ENCODE measurements at places on chromosomes 11 and 22.

GRCh38 chr11:116611998-116612620 lies 160.7 kb downstream of the BUD13 start:
- no peak for DNase-seq

DNA sequence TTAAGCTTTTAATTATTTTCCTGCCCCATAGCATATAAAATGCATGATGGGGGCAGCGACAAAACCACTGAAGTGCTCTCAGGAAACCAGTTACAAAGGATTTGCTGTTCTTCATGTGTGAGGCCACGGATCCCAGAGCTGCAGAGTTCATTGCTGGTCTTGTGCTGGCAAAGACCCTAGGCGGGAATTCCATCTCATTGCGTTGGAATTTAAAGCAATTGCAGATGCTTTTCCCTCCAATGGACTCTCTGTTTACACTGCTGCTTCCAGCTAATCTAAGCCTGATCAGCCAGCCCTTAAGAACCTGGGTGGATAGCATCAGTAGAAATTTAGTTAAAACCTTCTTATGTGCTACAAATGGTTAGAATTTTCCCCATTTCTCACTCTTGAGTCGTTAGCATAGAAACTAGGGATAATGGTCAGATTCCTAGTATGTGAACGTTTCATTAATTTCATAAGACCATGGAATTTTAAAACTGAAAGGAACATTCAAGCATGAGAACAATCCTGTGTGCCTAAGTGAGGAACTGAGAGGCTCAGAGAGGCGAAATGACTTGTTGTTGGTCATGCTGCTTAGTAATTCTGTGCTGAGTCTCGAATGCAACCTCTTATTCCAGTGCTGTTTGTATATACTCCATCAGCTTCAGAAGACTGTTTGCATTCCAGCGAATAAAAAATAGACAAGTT lies 36.1 kb upstream of the ADSL start:
- no peak for DNase-seq

- no peak for DNase-seq
Measured at GRCh38 chr11:89625171-89625570, 84.9 kb upstream of the TRIM77 start.

DNA sequence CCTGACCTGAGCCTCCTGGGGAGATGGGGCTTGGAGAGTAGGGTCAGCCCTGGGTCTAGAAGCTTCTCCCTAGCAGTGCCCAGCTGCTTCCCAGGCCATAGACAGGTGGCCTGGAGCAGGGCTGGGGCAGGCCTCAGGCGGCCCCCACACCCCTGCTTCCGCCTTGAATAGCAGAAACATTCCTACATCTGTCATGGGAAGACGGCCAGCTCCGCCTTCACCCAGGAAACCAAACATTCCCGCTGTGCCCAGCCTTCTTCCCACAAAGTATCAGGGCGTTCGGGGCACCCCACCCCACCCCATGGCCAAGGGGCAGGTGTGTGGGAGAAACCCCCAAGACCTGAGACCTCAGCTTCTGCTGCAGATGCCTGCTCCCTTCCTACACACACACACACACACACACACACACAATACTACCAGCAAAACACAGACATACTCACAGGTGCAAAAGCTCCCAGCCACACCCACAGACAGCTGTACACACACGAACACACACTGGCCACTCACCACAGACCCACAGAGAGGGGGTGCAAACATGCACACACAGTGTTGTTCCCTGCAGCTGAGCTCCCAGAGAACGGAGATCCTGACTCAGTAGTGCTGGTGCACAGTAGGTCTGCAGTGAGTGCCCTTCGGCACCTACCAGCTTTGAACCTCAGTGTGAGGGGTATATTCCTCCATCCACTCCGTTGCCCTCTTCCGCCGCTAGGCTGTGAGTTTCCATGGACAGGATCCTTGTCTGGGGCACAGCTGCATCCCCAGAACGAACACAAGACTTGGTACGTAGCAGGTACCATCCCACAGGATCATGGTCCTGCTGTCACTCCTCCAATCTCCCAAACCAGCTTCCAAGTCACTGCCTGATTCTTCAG lies 37.4 kb downstream of the PDGFB start:
- DNase-seq, result no peak

GRCh38 chr11:17561526-17561925 lies 14.5 kb downstream of the OTOG start:
- no peak for DNase-seq
